Fibroblast of skin of right biceps (primary cell): ENCODE measurements at places on chromosomes 11 and 22.

GRCh38 chr11:124729571-124729970, 10.2 kb upstream of the NRGN start:
- no peak for DNase-seq

- no peak for DNase-seq
Measured at GRCh38 chr11:64339754-64340408, at the start of gene CCDC88B. Gene CCDC88B (plus strand): TSS chr11:64340204. CDS start chr11:64340267, 63 bp downstream.

DNA sequence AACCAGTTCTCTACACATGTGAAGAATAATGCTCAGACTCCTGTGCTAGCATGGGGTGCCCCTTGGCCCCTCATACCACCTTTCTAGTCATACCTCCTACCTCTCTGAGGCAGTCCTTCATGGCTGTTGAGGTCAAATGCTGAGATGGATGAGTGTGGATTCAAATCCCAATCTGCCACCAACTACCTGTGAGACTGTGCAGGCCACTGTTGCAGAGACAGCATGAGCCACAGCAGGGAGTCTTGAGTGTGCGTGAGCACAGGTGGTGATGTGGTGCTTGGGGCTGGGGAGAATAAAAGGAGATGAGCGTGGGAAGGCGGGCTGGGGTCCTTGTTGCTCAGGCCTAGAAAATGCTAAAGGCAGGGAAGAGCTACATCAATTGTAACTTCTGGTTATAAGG, 218.0 kb upstream of the E2F8 start:
- DNase-seq = no peak

GRCh38 chr22:17198170-17199002, 20.8 kb downstream of the ADA2 start:
- DNase-seq = peak; percentile 7

GRCh38 chr11:10255388-10256125, 38.5 kb downstream of the SBF2 start:
- DNase-seq = no peak

GRCh38 chr11:35826006-35826405, 117.9 kb upstream of the LDLRAD3 start:
- DNase-seq = no peak

DNA sequence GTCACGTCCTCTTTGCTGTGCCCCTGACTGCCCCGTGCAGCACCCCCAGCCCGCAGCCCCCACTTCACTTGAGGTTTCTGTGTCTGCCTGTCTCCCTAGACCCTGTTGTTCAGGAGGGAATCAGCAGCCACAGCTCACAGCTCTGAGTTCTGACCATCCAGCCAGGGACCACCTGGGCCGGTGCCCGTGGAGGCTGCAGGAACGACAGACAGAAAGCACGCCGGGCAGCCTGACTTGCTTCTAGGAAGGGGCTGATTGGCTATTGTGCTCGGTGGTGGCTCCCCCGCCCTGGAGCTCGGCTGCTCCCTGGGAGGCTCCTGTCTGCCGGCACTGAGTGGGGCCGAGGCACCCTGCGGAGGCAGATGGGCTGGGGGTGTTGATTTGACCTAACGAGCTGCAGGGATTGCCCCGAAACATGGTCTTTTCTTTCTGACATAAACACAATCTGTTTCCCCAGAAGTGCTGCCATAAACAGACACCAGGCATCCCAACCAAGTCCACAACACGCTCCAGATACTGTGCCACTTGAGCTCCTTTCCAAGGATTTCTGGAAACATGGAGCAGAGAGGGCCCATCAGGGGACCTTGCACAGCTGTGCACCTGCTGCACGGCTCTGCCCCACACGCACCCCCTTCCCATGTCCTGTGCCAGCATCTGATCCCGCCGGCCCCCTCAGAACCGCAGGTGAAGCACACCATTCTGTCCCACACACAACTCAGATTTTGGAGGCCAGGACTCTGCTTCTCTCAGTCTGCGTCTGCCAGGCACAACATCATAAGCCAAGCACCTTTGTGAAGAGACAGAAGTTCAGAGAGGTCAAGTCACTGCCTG, 855.9 kb downstream of the TBC1D22A start:
- no peak for DNase-seq

DNA sequence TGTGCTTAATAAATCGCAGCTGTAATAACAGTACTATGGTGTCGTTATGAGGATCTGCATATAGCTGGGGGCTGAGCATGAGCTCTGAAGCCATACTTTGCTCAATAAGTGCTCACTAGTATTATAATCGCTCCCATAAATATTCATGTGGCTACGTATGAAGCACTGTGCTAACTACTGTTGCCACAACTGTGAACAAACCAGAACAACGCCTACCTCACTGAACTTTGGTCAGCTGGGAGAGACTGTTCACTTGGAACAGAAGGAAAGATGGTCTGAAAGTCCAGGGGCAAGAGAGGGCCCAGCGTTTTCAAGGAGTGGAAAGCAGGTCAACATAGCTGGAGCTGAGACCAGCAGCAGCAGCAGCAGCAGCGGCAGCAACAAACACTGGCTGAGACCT, 141.6 kb downstream of the EFCAB6 start:
- no peak for DNase-seq
